ENCODE measurements at places on chromosomes 16 and 17.

DNA sequence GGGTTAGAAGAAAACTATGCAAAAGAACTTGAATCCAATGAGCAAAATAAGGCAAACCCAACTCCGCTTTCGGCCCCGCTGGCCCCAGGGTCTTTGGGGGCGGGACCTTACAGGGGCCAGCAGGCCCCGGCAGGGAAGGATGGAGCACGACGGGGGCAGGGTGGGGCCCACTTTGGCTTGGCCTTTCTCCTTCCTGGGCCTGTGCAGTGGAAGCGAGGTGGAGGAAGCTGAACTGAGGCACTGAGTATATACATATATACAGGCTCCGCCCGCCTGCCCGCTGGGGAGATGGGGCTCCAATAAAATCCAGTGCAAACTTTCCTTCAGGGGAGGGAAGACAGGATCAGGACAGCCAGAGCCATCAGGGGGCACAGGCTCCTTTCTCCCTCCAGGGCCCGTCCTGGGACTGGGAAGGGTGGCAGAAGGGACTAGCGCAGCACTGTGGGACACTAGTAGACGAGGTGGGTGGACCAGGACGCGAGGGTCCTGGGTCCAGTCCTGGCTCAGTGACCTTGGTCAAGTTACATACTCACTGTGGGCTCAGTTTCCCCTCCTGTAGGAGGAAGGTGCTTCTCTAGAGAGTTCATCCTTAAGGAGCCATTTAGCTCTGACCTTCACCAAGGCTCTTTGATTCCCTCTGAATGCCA lies 20.9 kb upstream of the MPO start:
- no peak for DNase-seq

GRCh38 chr16:1772362-1772907 lies at the start of gene EME2:
Gene EME2, plus strand, starts transcription at chr16:1772810. Its CDS starts 418 bp downstream, at chr16:1773228.
- peak; percentile 34 for DNase-seq

- DNase-seq, result no peak
Observed at GRCh38 chr17:39284685-39285084, 58.9 kb upstream of the STAC2 start.

DNA sequence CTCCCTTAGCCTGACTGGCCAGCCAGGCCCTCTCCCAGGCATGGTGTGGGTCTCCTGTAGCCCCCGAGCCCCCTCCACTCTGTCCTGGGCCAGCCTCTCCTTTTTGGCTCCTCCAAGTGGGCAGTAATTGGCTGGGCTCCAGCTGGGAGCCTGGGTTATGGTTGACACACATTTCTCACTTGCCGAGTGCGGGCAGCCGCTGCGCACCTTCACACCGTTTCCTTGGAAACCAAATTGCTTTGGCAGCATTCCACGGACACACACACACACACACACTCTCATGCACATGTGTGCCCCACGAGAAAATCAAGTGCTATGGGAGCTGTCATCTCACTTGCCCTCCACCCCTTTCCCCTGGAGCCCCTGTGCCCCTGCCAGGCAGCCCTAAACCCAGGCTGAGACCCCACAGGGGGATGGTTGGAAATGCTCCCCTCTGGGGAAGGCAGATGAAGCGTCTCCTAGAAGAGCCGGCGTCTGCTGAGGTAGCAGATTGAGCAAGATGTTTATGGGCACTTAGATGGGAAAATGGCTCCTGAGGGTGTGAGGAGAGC lies 402.7 kb upstream of the TNRC6C start:
- DNase-seq, result no peak

DNA sequence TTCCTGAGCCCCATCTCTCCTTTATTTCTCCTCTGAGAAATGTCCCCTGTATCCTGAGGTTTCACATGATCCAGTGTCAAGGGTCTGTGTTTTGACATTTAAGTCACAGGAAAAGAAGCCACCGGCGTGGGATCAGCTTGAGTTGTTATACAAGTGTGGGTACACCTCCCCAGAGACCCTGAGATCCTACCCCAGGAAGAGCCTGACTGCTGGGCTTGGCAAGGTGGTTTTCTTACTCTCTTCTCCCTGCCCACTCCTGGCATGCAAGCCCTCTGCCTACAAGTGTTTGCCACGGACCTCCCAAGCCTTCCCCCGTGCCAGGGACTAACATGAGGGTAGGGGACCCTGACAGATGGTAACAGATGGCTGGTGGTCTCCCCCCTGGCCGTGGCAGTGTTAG lies 2.8 kb upstream of the ARHGAP27 start:
- no peak for DNase-seq

GRCh38 chr17:74578979-74579378 lies 11.7 kb upstream of the CD300H start:
- no peak for DNase-seq

DNA sequence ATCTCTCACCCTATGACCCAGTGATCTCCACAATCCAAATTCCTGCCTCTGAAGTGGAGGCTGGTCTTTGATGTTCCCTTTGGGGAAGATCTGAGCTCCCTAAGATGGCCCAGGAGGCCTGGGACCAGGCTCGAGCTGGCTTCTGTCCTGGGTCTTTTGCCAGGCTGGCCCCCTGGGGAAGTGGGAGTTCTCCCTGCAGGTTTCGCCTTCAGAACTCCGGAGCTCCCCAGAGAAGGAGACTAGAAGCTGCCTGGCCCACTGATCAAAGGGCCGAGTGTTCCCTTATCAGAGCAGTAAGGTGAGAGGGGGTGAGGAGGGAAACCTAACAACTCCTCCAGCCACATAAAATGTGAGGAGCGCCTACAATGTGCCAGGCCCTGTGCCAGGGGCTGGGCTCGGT lies 147.1 kb downstream of the IRF8 start:
- DNase-seq, result no peak

GRCh38 chr17:77959926-77960521 lies 1.5 kb downstream of the TNRC6C start:
- peak; percentile 7 for DNase-seq

DNA sequence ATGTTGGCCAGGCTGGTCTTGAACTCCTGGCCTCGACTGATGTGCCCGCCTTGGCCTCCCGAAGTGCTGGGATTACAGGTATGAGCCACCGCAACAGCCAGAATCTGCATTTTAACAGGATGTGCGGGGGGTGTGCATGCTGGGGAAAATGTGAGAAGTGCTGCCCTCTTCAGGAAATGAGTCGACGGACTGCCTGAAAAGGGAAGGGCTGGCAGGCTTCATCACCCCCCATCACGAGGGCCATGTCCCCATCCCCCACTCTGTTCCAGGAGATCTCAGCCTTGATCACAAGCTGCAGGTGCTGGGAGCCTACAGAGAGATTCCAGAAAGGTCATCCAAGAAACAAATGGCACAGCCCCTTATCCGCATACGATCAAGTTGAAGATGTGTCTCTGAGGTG lies 195.3 kb upstream of the RPL38 start:
- no peak for DNase-seq

- no peak for DNase-seq
Observed at GRCh38 chr17:57424777-57425188, 168.5 kb downstream of the MSI2 start.

- DNase-seq, result no peak
Observed at GRCh38 chr16:88578446-88579313, 8.5 kb downstream of the ZC3H18 start.

GRCh38 chr17:41383690-41384089 lies 1.6 kb upstream of the KRT34 start:
- no peak for DNase-seq

DNA sequence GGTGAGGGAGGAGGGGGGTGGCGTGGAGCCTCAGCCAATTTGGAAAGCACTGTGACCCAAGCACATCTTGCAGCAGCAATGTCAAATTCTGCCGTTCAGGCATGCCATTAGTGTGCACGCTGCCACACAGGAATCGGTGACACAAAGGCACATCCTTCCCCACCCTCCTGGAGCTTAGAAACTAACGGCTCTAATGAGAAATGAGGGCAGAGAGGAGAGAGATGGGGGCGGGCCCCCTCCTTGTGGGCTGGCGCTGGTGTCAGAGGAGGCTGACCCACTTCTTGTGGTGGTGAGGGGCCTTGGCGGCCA lies 94.8 kb downstream of the RTN4RL1 start:
- no peak for DNase-seq

Data from stimulated activated CD8-positive, alpha-beta memory T cell treated with anti-CD3 and anti-CD28 coated beads, Interleukin-4, amount 100 ng/mL, for 24 hours (primary cell).